ENCODE measurements at places on chromosomes 4 and X.

- no peak for DNase-seq
Observed at GRCh38 chr4:85113706-85114105, 147.2 kb upstream of the WDFY3 start.

DNA sequence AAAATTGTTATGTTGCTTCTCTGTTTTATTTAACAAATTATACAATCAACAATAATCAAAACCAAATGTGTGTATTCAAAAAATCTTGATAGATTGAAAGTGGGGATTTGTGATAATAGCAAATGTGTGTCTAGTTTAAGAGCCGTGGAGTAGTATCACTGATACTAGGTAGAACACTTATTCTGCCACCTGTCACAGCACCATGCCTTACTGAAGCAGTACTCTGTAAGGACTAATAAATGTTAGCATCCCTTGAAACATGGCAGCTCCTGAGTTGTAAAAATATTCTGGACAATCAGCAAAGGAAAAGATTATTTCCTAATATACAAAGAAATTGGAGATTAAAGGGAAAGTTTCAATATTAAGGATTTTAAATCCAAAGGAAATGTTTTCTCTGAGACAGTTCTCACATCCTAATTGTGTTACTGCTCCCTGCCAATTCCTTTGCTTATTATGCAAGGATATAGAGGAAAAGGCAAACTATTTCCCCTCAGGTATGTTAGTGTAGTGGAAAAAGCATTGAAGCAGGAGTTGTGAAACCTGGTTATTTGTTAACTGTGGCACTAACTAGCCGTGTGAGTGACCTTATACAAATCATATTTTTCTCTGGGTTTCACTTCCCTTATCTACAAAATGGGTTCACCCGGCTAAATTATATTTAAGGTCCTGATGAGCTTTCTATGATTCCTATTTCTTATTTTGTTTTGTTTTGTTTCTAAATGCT lies 303.1 kb downstream of the ARHGAP24 start:
- no peak for DNase-seq

DNA sequence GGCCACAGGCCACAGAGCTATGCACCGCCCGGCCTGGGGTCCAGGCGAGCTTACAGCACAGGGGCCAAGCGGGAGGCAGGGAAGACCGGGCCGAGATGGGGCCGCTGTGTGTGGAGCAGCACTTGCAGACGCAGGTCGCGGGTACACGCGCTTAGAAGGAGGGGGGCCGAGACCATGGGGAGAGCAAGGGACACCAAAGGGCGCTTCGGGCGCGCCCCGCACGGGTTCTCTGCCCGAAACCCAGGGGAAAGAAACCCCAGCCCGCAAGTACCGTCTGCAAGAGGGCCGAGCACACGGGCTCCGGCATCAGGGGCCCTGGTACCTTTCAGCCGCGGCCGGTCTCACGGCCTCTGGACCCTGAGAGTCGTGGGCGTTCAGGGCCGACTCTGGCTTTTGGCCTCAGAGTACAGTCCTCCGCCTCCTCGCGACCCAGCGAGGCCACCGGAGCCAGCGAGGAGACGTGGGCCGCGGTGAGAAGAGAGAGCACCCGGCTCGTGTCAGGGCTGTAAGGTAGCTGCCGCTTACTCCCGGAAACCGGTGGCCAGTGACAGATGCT lies 342 bp downstream of the EOLA2 start:
- DNase-seq = no peak

GRCh38 chr4:88600176-88600838 lies 8.0 kb downstream of the HERC3 start:
- DNase-seq = no peak

- DNase-seq = no peak
Observed at GRCh38 chr4:78414116-78414515, 137.5 kb upstream of the ANXA3 start.

DNA sequence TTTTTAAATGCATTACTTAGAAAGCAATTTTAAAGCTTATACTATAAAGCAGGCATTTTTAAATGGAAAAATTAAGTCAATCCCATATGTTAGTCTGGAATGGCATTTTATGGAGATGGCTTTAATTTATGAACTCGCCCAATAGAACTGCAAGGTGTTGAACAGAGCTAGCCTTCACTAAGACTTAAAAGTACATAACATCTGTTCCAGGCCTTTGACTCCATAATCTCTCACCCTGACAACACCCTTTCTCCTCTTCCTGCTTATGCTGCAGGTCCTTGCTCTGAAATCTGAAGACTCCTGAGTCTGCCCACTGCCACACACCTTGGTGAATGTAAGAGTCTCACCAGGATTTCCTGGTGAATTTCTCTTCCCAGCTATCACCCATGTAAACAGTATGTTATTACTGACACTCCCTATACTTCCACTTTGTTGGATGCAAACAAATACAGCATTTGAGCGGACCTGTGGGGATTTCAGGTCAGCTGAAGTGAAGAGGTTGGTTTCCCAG lies 17.7 kb upstream of the SLC39A8 start:
- DNase-seq = no peak

DNA sequence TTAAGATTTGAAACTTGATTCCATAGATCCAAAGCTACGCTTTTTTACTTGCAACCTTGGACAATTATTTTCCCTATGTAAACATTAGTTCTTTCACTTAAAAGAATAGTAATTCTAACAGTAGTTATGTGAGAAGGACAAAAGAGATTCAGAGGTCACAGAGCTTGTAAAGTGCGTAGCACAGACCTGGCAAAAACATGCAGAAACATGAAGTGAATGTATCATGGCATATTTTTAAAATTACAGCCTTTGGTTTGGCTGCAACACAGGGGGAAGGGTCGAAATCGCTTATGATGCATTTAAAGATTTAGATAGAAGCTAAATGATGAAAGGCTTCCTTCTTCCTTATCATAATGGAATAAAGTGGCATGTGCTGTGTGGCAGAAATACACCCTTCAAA lies 1068.8 kb downstream of the ARAP2 start:
- DNase-seq = no peak

GRCh38 chrX:79564362-79564761 lies 197.2 kb upstream of the ITM2A start:
- no peak for DNase-seq

- no peak for DNase-seq
Observed at GRCh38 chr4:86117705-86118302, 242.0 kb downstream of the MAPK10 start.

Data from CMK (cell line).